ENCODE measurements at places on chromosomes 3 and 15. TPM values are rescaled to one million over a fixed set of nuclear protein-coding genes. Genes with fewer than 3 reads are reported as not detected.

- peak; percentile 71 for DNase-seq
These were observed 96.1 kb upstream of the CHD2 start for GRCh38 chr15:92803852-92804609.

- DNase-seq, result no peak
These were observed 19.5 kb upstream of the SNRPA1 start for GRCh38 chr15:101314336-101315125.

- no peak for DNase-seq
These were observed 309.8 kb upstream of the CTDSPL start for GRCh38 chr3:37551857-37552256.

- no peak for DNase-seq
These were observed 73.7 kb downstream of the RAB7A start for GRCh38 chr3:128799653-128800052.

- no peak for DNase-seq
These were observed 154.4 kb downstream of the RPLP1 start for GRCh38 chr15:69606921-69607500.

DNA sequence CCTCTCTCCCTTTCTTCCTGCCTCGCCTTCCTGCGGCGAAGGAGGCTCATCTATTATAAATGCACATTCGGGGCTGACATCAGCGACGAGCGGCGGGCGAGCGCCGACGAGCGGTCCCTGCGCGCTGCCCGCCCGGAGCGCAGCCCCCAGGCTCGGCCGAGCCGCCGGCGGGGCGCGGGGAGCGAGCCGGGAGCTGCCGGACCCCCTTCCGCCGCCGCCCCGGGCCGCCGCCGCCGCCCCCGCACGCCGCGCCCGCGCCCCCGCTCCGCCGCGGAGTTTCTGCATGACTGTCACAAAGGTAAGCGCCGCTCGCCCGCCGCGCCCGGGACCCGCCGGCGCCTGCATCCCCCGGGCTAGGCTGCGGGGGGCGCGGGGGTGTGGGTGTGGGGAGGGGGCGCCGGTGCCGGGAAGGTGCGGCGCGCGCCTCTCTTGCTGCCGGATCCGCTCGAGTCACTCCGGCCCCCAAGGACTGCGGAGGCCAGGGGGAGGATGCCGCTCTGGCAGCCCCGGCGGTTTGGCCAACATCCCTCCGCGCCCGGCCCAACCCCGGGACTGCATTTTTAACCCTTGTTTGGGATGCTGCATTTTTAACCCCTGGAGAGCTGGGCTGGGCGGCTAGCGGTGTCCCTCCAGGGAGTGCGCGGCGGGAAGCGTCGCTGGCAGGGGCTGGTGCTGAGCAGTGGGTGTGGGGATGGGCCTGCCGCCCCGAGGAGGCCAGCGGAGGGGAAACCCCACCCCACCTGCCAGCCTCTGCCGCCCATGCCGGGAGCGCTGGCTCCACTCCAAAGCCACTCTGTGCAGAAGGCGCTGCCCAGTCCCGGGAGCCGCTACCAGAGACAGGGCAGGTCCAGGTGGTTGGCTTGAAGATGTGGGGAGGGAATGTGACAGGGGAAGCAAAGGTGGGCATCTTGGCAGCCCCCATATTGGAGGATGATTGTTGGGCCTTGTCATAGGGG lies at the start of gene CORO2B:
Gene CORO2B, plus strand, starts transcription at position 14 of the 956 bp plus-strand sequence. Its CDS starts 270 bp downstream, at position 284.
- peak; percentile 6 for DNase-seq

DNA sequence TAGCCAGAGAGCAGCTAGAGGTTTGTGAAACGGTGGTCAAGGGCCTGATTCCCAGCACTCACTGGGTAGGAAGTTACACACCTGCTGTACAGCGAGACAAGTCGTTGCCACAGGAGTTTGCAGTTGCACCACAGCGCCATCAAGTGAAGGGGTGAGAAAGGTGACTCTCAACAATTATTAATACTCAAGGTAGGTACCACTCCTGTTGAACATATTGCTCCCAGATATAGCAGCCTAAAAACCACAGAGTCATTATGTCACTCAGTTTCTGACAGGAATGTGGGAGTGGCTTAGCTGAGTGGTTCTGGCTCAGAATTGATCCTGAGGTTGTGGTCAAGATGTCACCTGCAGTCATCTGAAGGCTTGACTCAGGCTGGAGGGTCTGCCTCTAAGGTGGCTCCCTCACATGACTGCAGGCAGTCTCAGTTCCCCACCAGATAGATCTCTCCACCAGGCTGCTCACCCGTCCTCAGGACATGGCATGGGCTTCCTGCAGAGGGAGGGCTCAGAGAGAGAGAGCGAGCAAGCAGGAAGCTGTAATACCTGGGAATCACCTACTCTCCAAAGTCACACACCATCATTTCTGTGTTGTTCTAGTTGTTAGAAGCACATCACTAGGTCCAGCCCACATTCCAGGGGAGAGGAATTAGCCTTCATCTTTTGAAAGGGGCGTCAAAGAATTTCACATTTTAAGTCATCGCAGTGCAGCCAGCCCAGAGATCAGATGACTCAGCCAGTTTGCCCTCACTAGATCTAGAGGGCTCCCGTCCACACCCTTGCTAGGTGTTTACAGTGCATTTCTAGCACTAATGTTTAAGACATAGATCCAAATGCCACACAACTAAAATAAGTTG lies 17.0 kb upstream of the ANO10 start:
- no peak for DNase-seq

DNA sequence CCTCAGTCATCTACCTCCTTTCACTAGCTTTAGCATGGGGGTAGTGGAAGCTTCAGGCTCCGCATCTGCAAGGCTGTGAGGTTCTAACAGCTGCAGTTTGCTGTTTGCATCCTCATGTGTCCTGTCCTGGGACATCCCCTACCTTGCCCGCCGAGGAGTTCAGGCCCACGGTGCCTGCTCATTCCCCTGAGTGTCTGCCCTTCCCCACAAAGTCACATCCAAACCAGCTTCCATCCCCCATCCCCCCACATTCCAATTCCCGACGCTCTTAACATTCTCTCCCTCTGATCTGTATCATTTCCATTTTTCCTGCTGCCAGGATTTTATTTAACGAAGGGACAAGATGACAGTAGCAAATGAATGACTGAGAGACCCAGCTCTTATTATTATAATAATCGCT lies 43.8 kb downstream of the HRH1 start:
- DNase-seq, result no peak

GRCh38 chr3:54353946-54354345 lies 231.6 kb downstream of the CACNA2D3 start:
- no peak for DNase-seq

GRCh38 chr3:49006408-49007067 lies 653 bp upstream of the WDR6 start:
- no peak for DNase-seq

DNA sequence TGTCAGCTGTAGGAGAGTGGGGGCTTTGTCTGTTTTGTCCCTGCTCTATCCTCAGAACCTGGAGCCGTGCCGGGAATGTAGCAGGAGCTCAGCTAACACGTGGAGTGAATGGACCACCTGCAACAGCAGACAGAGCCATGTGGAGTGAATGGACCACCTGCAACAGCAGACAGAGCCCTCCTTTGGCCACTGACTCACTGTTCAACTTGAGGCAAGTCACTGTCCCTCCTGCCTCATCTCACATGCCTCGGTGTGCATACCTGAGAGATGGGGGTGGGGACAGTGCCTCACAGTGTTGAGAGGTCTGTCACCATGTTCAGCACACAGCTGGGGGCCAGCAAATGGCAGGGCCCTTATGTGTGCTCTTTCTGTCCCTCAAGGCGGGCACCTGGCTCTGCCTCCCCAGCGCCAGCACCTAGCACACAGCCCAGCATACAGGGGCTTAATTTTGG lies 27.9 kb downstream of the FEM1B start:
- DNase-seq, result no peak

DNA sequence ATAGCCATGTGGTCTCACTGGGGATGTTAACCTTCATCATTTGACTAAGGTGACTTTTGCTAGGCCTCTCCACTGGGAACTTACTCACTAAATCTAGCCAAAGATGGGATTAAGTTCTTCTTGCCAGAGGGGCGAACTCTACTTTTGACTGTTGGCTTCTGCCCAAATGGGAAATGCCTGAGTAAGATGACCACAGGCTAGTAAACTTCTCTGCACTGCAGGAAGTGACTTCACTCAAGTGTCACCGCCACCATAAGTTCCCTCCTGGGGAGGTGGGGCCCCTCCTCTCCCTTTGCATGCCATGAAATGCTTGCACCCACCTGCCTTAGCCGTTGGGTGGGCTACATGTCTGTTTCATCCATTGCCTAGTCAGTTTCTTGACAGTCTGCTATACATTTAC lies 388.3 kb downstream of the FEZF2 start:
- no peak for DNase-seq

GRCh38 chr3:38542401-38543298 lies 46.5 kb downstream of the EXOG start:
- no peak for DNase-seq

DNA sequence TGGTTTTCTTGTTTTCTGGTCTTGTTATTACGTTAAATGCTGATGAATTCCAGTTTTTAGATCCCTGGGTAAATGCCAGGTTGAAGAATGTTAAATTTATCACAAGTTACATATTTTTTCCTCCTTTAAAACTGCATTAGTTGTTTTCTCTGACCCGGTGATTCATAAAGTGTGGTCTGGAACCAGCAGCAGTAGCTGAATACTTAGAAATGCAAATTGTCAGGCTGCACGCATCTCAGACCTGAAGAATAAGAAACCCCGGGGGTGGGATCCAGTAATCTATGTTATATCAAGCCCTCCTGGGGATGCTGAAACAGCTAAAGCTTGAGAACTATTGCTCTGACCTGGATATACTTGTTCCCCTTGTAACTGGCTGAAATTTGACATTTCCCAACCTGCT lies 69.1 kb downstream of the PEX5L start:
- DNase-seq, result no peak

DNA sequence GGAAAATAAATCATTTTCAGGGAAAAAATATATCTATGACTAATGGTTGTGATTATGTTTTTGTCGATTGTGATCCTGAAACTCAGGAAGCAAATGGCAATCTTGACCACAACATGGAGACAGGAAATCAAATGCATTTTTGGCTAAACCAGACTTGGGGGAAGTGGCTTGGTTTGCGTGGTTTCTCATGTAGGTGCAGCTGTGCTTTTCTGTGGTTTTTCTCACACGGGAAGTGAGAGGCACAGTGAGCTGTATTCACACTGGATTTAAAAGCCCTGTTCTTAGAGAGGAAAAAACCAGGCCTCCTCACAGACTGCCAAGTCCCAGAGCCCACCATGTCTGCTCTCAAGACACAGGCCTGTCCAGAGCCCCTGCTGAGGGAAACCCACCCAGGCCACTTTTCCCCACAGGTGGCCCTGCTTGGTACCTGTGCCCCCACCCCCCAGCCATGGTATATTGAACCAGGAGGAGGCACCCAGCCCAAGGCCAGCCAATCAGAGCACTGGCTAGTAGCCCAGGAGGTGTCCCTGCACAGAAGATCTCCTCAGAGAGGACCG lies 46.1 kb downstream of the BTD start:
- DNase-seq, result no peak

DNA sequence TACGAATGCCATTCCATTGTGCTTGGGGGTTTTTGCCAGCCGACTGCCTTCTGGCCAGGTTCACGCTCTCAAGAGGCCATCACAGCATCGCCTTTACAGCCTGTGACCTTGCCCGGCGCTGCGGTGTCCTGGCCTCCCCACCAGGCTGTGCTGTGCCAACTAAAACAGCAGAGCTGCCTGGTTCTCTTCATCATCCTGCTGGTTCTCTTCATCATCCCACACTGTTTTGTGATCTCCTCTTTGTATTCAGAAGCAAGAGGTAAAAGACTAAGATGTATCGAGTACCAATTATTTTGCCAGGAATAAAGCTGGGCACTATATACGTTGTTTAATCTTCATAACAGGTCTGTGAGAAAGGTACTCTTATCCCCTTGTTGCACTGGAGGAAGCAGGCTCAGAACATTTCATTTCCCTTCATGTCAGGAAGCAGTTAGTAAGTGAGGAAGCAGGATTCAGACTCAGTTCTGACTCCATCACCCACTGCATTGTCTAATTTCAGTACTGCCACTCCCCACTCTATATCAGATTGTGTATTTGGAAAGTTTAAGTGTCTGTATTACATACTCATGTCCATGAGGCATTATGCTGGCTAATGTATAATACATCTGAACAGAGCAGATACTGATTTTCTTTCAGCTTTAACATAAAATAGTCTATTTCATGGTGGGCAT lies 92.7 kb downstream of the LRRC28 start:
- no peak for DNase-seq

DNA sequence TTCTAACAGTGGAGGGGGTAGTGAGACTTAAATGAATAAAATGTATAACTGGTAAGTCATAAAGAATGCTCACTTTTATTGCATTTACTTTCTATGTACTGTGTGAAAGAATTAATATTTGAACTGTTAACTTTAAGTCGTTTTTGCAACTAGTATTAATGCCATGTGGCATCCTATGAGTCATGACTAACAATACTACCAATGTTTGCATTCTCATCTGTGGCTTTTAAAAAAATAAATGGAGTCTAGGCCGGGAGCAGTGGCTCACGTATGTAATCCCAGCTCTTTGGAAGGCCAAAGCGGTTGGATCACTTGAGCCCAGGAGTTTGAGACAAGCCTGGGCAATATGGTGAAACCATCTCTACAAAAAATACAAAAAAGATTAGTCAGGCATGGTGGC lies 5.2 kb downstream of the C3orf49 start:
- DNase-seq, result no peak

- peak; percentile 6 for DNase-seq
These were observed 1053.0 kb downstream of the TUSC7 start for GRCh38 chr3:117762621-117763037.

GRCh38 chr3:117893001-117893400 lies 1141.6 kb downstream of the IGSF11 start:
- DNase-seq, result no peak

GRCh38 chr3:186487819-186488218 lies 56.4 kb downstream of the CRYGS start:
- DNase-seq, result no peak

GRCh38 chr3:171757361-171758034 lies 52.8 kb downstream of the PLD1 start:
- no peak for DNase-seq

DNA sequence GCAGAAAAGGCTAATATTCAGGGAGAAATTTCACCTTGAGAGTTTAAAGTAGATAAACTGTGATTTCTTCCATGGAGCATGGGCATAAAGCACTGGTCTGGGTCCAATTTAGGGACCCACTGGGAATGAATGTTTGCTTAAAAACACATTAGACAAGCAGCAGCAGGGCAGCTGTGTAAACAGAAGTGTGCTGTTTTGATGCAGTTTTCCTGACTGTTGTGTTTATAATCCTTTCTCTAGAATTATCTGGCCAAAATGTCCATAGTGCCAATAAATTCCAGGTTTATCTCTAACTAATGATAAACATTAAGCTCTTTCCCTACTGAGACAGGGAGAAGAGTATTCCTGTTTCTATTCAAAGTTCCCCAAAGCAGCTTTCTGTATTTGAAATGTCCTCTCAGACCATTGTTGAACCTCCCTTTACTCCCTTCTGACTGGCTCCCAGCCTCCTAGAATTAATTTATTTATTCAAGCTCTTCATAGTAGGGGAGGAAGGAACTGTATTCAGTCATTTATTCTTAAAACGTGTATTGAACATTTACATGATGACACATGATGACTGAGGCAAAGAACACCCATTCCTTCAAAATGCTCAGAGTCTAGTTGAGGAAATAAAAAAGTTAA lies 7.0 kb upstream of the TM4SF18 start:
- DNase-seq, result no peak

GRCh38 chr3:101631098-101631796 lies 45.7 kb downstream of the ZBTB11 start:
- DNase-seq, result no peak

AHSG gene
- total RNA-seq, result not detected

GP9 gene
- not detected for total RNA-seq

GOLGA8A gene
- total RNA-seq, result 24.5 TPM

CTXN2 gene
- not detected for total RNA-seq

XYLB gene
- total RNA-seq, result 4.9 TPM

WWTR1 gene
- total RNA-seq, result 47.5 TPM

FBXW12 gene
- total RNA-seq, result not detected

RASGRP1 gene
- total RNA-seq, result 7.6 TPM

ZNF80 gene
- 0.62 TPM for total RNA-seq

CKMT1B gene
- total RNA-seq, result 3.5 TPM

ZNF621 gene
- total RNA-seq, result 15.8 TPM

Data from prostate gland (tissue), 2 donors.